ENCODE measurements at places on chromosomes 16 and 17.

DNA sequence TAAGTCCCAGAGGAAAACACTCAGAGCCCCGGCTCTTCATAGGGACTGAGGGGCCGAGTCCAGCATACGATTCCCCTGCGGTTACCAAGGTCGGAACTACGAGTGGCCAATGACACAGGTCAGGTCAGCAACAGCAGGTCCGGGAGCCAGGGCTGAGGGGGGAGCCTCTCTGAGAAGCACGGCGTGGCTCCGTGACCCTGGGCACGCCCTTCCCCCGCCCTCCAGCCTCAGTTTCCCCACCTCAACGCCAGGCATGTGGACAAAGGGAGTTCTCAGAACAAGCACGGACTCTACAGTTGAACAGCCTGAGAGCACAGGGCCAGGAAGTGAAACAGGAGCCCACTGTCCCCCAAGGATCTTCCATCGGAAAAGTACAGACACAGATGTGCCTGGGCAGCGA is 25.6 kb downstream of the TPSD1 start:
- DNase-seq: no peak

DNA sequence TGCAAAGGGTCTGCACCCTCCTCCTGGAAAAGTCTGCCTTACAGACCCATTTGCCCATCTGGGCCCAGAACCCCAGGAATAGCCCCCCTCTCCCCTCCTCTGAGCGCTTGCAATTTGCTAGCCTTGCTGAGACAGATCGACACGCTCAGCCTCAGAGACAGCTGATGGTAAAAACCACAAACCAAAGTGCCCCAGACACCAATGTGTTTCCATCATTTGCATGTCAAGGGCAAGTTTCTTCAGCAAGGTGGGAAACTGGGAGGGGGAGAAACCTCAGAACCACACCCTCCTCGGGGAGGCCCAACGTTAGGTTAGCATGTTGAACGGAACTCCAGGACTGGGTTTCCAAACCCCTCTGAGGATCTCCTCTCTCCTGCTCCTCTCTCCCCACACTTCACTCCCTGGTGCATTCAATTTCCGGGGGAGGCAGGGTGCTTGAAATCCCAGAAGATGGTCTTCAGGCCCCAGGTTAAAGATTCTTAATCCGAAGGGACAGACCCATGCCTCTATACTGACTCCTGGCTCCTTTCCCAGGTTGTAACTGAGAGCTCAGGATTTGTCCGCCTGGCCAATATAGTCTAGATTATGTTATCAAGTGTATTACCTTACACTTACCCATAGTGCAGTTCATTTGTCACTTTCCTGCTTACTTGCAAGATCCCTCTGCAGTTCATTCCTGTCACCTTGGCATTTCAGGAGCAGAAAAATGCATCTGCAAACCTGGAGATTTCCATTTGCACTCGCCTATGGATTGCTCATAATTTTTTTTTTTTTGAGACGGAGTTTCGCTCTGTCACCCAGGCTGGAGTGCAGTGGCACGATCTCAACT is 1.3 kb upstream of the CUEDC1 start:
- no peak for DNase-seq

DNA sequence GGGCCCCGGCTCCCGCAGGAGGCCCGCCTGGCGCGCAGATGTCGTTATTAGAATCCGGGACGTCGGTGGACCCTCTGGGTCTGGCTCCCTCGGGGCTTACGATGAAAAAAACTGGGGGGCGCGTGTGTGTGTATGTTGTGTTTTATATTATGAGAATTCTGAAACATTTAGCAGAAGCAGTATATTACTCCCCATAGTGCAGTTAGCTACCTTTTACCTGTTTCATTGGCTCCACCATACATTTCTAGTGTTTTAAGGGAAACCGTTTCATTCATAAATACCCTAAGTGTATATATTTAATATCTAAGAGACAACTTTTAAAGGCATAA is 486 bp upstream of the DNAJA2 start:
- DNase-seq: no peak

DNA sequence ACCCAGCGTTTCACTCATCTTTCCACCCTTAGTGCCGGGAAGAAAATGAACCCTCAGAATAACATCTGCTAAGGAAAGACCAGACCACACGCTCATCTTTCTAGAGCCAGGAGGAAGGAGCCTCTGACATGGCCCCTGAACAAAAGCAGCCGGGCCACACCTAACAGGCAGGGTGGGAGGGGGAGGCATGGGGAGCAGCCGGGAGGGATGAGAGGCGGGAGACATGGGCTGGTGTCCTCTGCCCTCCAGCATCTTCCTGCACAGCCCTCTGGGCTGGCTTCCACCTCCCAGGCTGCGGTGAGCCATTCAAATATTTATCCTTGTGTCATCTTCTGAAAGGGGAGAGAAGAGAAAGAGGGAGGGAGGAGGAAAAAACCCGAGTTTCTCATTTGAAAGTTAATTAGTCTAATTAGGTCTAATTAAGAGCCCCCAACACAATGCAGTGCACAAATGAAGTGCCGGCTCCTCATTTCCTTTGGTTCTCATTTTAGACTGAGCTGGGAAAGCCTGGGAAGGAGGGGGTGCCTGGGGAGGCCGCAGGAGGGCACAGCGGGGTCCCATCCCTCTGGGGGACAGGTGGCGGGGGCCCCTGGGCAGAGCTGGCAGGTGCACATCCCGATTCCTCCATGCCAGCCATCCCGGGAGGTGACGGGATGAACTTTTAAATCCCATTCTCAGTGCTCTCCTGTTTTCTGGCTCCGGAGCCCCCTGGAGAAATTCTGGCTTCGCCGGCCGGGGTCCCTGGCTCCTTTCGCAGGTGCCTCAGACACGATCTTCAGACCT is 90.5 kb downstream of the ENGASE start:
- DNase-seq: no peak

GRCh38 chr16:68257251-68257905 is 6.9 kb upstream of the SLC7A6 start:
- DNase-seq: no peak

DNA sequence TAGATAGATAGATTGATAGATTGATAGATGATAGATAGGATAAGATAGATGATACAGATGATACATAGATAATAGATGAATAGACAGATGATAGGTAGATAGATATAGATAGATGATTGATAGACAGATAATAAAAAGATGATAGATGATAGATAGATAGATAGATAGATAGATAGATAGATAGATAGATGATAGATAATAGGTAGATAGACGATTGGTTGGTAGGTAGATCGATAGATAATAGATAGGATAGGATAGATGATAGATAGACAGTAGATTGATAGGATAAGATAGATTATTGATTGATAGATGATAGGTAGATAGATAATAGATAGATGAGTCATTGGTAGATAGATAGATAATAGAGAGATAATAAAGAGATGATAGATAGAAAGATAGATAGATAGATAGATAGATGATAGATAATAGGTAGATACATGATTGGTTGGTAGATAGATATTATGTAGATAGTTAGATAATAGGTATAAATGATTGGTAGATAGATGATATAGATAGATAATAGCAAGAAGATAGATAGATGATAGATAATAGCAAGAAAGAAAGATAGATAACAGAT is 109.4 kb upstream of the C16orf82 start:
- no peak for DNase-seq

GRCh38 chr16:28326881-28327610 is 34.7 kb downstream of the SBK1 start:
- no peak for DNase-seq

- DNase-seq: no peak
Observed at GRCh38 chr17:55664287-55664686, 58.4 kb downstream of the TMEM100 start.

DNA sequence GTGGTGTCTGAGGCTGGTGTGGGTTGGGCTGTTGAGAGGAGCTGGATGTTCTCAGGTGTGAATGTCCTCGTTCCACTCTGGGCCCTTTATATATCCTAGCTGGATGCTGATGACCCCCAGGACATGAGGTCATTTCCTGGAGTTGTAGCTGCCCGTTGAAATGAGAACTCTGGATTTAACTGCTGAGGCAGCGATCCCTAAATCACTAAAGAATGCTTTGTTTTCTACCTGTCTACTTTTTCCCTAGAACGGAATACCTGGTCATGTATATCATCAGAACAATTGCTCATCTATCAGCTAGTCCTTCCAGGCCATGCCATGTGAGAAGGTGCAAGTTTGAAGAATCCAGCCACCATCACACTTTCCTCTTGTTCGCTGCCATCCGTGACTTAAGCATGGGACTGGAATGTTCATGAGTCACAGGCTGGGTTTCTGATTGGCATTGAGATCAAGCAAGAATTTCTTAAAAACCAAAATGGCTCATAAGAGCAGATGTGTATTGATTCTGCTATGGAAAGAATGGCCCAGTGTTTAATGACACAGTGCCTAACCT is at the start of gene KRTAP2-3:
Gene KRTAP2-3 (minus strand): TSS at position 63 of the 553 bp plus-strand sequence. CDS start 64 bp downstream, outside the sequence.
- peak; percentile 78 for DNase-seq

Measured in HFF-Myc (cell line).